ENCODE measurements at places on chromosomes 7 and 10. TPM values are rescaled to one million over a fixed set of nuclear protein-coding genes. Genes with fewer than 3 reads are reported as not detected.

DNA sequence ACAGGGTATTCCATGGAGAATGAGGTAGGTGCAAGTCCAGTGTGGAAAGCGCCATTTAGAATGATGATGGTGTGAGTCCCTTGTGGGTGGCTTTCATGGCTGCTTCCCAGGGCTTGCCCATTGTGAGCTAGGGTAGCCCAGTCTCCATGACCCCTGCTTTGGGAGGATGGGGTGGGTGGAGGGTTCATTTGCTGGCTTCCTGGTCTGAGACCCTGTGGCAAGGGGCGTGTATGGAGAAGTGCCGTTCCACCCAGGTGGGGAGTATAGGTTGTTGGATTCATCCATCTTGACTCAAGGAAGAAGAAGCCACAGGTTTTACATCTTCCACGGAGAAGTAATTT lies 27.7 kb downstream of the CCM2 start:
- no peak for DNase-seq
- peak overlapping the region; percentile 37 for H3K4me3 ChIP-seq
- no peak overlapping the region for H3K27ac ChIP-seq
- peaks cover 38% of the 10 kb centered on the region for H3K4me1 ChIP-seq
- no peaks in the 10 kb centered on the region for H3K27me3 ChIP-seq
- H3K36me3 ChIP-seq = peaks cover 11% of the 10 kb centered on the region

- H3K4me1 ChIP-seq = no peaks in the 10 kb centered on the region
- H3K36me3 ChIP-seq = no peaks in the 10 kb centered on the region
- H3K27me3 ChIP-seq = no peaks in the 10 kb centered on the region
- no peak overlapping the region for H3K27ac ChIP-seq
These were observed 50.8 kb downstream of the ITPRID1 start for GRCh38 chr7:31564661-31565060.

GRCh38 chr7:156353352-156353751 lies 287.2 kb upstream of the RNF32 start:
- no peak overlapping the region for H3K4me3 ChIP-seq
- no peaks in the 10 kb centered on the region for H3K4me1 ChIP-seq
- no peaks in the 10 kb centered on the region for H3K27me3 ChIP-seq
- H3K27ac ChIP-seq = no peak overlapping the region

GRCh38 chr10:60397792-60398191 lies 8.1 kb upstream of the ANK3 start:
- H3K27ac ChIP-seq = no peak overlapping the region
- DNase-seq = no peak
- H3K27me3 ChIP-seq = no peaks in the 10 kb centered on the region
- H3K4me1 ChIP-seq = peaks cover 17% of the 10 kb centered on the region
- H3K4me3 ChIP-seq = no peak overlapping the region
- H3K36me3 ChIP-seq = no peaks in the 10 kb centered on the region

GRCh38 chr10:121559326-121560026 lies 38.8 kb downstream of the FGFR2 start:
- no peak overlapping the region for H3K4me3 ChIP-seq
- H3K4me1 ChIP-seq = peaks cover 12% of the 10 kb centered on the region
- DNase-seq = no peak

DNA sequence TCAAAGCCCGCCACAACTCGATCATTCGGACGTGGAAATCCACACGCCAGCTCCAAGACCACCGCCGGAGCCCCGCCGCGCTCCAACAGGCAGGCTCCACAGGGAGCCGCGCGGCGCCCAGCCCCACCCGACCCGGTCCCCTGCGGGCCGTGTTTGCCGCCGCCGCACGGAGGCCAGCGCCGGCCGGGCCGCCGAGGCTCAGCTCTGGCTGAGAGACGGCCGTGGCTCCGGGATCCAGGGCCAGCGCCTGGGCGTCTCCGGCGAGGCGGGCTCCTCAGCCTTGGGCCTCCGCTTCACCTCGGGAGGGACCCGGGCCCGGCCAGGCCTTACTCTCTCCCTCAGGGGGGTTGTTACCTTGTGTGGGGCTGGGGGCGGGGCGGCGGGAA lies 333 bp downstream of the SMNDC1 start:
- H3K36me3 ChIP-seq = peaks cover 7% of the 10 kb centered on the region
- H3K27ac ChIP-seq = peak overlapping the region; percentile 84
- peak overlapping the region; percentile 97 for H3K4me3 ChIP-seq

DNA sequence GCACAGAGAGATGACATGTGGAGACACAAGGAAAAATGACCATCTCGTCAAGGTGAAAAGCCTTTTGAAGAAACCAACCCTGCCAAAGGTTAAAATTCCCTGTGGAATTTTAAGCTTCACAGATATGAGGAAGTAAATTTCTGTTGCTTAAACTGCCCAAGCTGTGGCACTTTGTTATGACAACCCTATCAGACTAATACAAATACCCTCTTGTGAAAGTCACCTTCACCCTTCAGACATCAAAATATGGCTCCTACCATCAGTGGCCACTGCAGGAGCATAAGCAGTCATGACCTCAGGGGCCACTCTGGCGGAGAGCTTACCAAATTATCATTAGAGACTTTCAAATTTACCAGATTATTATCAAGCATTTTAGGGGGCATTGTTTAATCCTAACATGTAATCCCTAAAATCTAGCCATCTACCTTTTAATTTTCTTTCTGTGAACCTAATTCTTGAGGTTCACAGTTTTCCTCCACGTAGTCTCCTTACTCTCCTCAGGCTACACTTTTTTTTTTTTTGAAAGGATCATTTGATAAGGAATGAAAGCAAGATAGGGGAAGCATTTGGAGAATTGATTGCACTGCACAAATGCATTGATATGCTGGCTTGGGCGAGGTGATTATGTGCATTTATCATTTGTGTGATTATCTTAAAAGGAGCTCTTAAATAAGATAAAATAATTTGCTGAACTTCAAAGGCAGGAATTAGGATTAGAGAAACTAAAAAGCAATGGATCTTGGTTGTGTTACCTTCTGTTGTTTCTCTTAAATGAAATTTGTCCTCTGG lies 90.3 kb downstream of the TMEM168 start:
- H3K4me3 ChIP-seq = no peak overlapping the region
- H3K36me3 ChIP-seq = no peaks in the 10 kb centered on the region
- no peak overlapping the region for H3K27ac ChIP-seq
- H3K27me3 ChIP-seq = no peaks in the 10 kb centered on the region
- H3K4me1 ChIP-seq = no peaks in the 10 kb centered on the region

- H3K36me3 ChIP-seq = no peaks in the 10 kb centered on the region
- H3K4me1 ChIP-seq = peaks cover 51% of the 10 kb centered on the region
- DNase-seq = no peak
- H3K4me3 ChIP-seq = peak overlapping the region; percentile 84
- H3K27me3 ChIP-seq = no peaks in the 10 kb centered on the region
These were observed 677 bp downstream of the TSPAN14 start for GRCh38 chr10:80454513-80455460.

DNA sequence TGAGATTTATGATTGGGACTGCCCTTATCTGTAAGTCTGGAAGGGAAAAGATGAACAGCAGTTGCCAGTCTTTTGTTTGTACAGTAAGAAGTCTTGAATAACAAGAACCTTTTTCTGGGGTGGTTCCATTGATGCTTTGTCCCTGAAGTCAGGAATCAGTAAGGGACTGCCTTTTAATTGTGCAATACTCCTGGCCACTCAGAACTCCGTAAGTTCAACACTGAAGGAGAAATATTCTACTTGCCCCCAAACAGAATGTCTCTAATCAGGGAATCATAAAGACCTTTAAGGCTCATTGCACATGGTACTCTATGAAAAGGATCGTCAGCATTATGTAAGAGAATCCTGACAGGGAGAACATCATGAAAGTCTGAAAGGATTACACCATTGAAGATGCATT lies 361.4 kb downstream of the EXOC4 start:
- H3K27me3 ChIP-seq = no peaks in the 10 kb centered on the region
- H3K27ac ChIP-seq = no peak overlapping the region
- no peak overlapping the region for H3K4me3 ChIP-seq
- DNase-seq = no peak

- H3K4me3 ChIP-seq = no peak overlapping the region
- H3K27me3 ChIP-seq = no peaks in the 10 kb centered on the region
- no peak for DNase-seq
These were observed 466.9 kb downstream of the PTPRN2 start for GRCh38 chr7:158120716-158121115.

DNA sequence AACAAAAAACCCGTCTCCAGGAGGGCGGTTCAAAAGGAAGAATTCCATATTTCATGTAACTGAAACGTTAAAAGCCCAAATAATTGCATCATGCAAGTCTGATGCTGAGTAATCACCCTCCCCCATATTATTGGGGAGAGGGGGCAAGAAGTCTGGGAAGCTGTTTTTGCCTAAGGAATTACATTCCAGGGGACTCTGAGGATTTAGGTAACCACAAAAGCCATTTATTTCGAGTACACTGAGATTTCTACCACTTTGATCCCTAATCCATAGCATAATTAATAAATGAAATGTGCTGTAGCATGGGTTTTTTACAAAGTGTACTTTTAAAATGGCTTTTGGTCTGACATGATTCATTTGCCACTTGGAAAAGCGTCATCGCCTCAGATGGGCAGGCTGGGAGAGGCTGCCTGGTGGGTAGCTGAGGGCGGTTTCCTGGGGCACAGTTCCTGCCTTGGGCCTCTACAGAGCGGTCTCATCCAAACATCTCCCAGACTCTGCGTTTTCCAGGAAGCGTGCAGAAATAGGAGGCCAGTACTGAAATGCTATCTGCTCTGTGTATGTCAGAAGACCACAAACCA lies 106.5 kb downstream of the TCF7L2 start:
- H3K27me3 ChIP-seq = no peaks in the 10 kb centered on the region
- no peak overlapping the region for H3K27ac ChIP-seq
- no peaks in the 10 kb centered on the region for H3K36me3 ChIP-seq
- no peak for DNase-seq
- H3K4me1 ChIP-seq = peaks cover 3% of the 10 kb centered on the region

DNA sequence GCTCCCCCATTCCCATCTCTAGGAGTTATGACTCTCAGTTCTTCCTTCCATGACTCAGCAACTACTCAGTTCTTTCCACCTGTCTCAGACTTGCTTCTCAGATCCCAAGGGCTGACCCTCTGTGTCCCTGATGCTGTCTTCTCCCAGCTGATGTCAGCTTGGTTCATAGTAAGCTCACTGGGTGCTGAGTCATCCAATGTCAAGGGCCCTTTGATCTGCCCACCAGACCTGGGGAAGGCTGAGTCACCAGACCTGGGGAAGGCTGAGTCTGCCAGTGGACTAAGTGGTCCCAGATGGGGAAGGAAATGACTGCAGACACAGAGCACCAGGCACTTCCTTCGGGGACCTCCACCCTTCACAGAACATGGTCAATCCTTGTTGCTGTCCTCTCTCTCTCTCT lies 76.1 kb upstream of the ZEB1 start:
- DNase-seq = no peak
- H3K27me3 ChIP-seq = no peaks in the 10 kb centered on the region
- H3K27ac ChIP-seq = no peak overlapping the region
- H3K36me3 ChIP-seq = no peaks in the 10 kb centered on the region
- H3K4me3 ChIP-seq = no peak overlapping the region

GRCh38 chr7:151864081-151864480 lies 12.8 kb downstream of the PRKAG2 start:
- no peaks in the 10 kb centered on the region for H3K4me1 ChIP-seq
- H3K4me3 ChIP-seq = no peak overlapping the region
- H3K36me3 ChIP-seq = no peaks in the 10 kb centered on the region
- no peak overlapping the region for H3K27ac ChIP-seq
- no peak for DNase-seq

- H3K36me3 ChIP-seq = no peaks in the 10 kb centered on the region
- peak overlapping the region; percentile 91 for H3K27ac ChIP-seq
- H3K27me3 ChIP-seq = no peaks in the 10 kb centered on the region
- H3K4me3 ChIP-seq = peak overlapping the region; percentile 43
- H3K4me1 ChIP-seq = peaks cover 13% of the 10 kb centered on the region
These were observed 53.7 kb upstream of the ZNF273 start for GRCh38 chr7:64849250-64849923.

DNA sequence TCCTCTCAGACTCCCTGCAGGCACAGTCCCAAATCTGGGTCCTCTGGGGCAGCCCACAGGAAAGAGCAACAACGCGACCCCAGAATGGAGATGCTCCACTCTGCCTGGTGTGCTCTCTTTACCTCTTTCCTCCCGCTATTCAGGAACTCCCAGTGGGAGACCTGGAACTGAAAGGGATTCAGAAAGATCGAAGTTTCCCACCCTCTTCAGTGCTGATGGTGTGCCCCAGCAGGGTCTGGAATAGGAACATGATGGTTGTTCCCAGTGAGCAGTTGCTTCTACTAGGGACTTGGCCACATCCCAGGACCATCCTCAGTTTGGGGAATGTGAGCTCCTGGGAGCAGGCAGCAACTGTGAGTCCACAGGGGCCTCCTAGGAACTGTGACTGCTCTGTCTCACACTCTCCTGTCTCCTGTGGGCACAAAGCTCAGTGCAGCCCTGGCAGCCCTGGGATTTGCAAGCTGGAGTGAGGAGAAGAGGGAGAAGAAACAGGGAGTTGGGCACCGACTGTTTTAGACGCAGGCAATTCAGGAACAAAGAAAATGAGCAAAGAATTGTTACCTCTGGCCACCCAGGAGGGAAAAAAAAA lies 17.9 kb downstream of the OR6V1 start:
- no peaks in the 10 kb centered on the region for H3K36me3 ChIP-seq
- H3K27me3 ChIP-seq = no peaks in the 10 kb centered on the region
- H3K4me3 ChIP-seq = no peak overlapping the region
- DNase-seq = no peak

GRCh38 chr7:137243741-137244140 lies 99.8 kb downstream of the PTN start:
- H3K4me3 ChIP-seq = no peak overlapping the region
- no peaks in the 10 kb centered on the region for H3K36me3 ChIP-seq
- no peaks in the 10 kb centered on the region for H3K27me3 ChIP-seq
- no peak overlapping the region for H3K27ac ChIP-seq
- no peaks in the 10 kb centered on the region for H3K4me1 ChIP-seq

DNA sequence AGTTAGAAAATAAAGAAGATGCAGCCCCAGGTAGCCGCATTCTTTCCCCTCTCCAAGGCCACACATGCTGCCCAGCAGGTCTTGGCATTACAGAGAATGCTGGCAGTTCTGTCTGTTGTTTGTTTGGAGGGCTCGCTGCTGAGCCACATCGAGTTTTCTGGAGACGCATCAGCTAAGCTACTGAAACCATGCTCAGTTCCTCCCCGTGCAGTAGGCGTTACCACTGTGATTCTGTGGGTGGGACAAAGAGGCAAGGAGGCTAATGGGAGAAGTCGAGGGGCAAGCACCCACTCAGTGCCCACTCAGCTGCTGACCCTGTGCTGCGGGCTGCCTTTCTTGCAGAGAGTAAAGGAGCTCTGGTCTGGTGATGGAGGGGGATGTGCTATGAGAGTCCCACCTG lies 15.5 kb upstream of the GTPBP4 start:
- no peaks in the 10 kb centered on the region for H3K4me1 ChIP-seq
- H3K4me3 ChIP-seq = no peak overlapping the region
- H3K36me3 ChIP-seq = no peaks in the 10 kb centered on the region
- H3K27ac ChIP-seq = no peak overlapping the region
- DNase-seq = no peak

The PNLIPRP3 gene
- 120 TPM for polyA plus RNA-seq

The DHX32 gene
- 46.7 TPM for polyA plus RNA-seq

The TMEM196 gene
- not detected for polyA plus RNA-seq

The OR2A1 gene
- polyA plus RNA-seq = not detected

The NUTM2E gene
- polyA plus RNA-seq = 0.17 TPM

The SEPTIN7 gene
- polyA plus RNA-seq = 173 TPM

The NPSR1 gene
- polyA plus RNA-seq = not detected

The NUTM2A gene
- 0.22 TPM for polyA plus RNA-seq

The CEP41 gene
- polyA plus RNA-seq = 21.5 TPM

The GSAP gene
- 2.8 TPM for polyA plus RNA-seq

Data from keratinocyte (primary cell).